T-cell (primary cell): ENCODE measurements at places on chromosomes 4 and X.

- DNase-seq = no peak
Observed at GRCh38 chr4:111991797-111992196, 153.5 kb upstream of the FAM241A start.

DNA sequence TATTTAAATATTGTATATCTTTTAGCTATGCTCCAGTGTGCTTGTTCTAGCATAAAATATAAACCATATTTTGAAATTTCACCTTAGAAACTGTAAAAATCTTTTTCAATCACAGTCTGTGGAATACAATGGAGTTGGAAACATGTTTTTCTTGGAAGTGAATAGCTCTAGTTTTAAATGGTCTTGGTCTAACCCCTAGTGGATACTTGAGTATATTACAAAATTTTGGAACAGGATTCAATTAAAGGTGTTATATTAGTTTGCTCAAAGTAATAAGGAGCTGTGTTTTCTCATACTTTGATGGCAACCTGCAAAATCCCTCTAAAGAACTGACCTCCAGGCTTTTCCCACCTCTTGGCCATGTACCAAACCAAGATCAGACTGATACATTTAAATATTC lies 48.2 kb downstream of the STK26 start:
- DNase-seq = no peak

DNA sequence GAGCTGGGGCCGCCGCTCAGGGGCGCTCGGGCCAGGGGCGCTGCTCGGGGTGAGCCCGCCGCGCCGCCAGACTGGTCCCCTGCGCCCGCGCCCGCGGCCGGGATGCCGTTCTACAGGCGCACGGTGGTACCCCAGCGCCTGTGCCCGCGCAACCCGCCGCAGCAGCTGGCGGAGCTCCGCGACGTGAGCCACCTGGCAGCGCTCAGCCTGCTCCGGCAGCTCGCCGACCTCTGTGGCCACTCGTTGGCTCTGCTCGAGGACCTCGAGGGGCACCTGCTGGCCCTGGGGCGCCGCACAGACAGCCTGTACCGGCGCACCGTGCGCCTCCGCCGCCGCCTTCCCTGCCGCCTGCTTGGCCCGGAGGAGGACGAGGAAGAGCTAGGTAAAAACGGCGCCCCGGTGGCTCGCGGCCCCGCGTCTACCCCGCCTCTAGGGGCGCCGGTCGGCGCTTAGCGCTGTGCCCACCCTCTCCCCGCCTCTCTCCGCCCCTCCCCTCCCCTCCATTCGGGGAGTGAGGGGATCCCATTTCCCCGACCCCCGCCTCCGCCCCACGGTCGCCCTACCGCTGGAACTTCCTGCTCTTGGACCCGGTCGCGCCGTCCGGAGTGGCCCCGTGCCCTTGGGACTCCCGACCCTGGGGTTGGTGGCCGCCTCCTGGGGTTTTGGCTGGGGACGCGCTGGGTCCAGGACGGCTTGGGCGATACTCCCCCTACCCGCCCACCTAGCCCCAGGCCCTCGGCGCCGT lies 513 bp downstream of the NHSL2 start:
- DNase-seq = no peak

DNA sequence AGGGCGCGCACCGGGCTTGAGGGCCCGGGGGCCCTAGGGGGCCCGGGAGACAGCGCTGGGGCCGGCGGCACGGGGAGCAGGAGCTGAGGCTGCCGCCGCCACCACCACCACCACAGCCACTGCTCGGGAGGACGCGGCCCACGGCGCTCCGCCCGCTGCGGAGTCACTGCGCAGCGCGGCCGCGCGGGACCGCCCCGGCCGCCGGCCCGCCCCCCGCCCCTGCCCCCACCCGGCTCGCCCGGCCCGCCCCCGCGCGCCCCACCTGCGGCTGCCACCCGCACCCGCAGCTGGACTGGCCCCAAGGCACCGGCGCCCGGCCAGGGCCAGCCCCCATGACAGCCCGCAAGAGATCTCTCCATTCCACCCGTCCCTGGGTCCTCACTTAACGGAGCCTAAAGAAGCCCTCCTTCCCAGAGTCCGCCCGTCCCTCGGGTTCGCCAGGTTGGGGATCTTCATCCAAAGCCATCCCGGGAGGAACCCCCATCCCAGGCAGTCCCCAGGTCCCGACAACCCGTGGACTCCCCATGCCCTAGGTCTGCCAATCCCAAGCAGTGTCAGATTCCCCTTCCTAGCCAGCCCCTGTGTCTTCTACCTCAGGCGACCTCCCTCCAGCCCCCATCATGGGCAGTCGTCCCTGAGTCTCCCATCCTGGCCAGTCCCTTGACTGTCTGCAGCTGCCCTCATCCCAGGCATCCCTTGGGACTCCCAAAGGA lies 40.0 kb upstream of the IQSEC2 start:
- no peak for DNase-seq

DNA sequence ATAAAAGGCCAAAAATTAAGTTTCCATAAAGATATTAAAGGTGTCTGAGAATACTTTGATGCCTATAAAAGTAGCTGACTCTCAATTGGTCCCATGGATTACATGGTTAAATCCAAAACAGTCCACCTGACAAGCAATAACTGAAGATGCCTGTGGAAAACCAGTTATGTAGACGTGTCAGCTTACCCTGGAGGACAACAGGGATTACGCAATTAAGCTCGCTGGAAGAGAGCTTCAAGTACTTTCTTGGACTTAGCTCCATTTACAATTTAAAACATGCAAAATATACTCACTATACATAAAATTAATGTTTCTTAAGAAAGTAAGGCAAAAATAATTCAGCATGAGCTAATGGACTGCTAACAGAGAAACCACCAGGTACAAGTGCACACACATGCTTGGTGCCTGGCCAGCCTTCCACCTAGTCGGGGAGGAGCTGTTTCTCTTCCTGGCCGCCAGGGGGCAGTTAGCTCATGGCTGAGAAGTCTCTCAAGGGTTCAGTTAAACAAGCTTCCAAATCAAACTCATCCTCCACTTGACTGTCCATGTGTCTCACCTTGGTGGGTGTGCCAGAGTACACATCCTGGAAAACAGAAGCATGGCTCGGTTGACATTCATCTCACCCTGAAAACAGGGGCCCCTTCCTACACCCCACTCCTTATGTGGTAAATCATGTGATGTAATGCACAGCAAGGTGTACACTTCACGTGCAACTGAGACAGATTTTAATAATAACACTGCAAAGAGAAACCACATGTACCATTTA lies 9.2 kb upstream of the FAM53A start:
- peak; percentile 64 for DNase-seq

- DNase-seq = peak; percentile 1
Observed at GRCh38 chr4:102868153-102868780, 525 bp upstream of the CISD2 start.

DNA sequence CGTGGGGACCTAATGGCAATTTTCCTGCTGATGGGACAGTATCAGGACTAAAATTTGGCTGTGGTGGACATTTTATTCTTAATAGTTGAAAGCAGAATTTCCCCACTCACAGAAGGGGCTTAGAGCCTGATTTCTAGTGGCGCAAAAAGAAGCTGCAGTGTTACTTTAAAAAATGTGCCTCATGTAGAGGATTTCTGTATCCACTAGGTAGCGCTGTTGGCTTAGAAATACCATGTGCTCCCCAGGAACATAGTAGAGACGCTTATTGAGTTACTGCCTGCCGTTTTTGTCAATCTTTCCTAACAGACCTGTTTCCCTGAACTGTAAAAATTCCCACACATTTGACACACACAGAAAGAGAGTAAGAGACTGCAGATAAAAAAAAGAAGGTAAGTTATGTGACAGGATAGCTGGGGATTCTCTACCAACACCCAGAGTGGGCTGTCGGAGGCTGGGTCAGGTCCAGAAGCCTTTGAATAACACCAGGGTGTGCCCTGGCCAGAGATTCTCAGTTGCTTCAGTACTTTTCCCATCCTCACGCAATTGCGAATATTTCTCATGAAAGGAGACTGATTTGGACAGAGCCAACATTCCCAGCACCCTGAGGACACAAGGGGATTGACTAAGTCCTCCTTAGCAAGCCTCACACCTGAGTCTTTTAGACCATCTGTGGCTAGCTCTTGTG lies 88.4 kb downstream of the ZXDA start:
- DNase-seq = no peak

- no peak for DNase-seq
Observed at GRCh38 chr4:184268584-184269160, 51.0 kb upstream of the ENPP6 start.

DNA sequence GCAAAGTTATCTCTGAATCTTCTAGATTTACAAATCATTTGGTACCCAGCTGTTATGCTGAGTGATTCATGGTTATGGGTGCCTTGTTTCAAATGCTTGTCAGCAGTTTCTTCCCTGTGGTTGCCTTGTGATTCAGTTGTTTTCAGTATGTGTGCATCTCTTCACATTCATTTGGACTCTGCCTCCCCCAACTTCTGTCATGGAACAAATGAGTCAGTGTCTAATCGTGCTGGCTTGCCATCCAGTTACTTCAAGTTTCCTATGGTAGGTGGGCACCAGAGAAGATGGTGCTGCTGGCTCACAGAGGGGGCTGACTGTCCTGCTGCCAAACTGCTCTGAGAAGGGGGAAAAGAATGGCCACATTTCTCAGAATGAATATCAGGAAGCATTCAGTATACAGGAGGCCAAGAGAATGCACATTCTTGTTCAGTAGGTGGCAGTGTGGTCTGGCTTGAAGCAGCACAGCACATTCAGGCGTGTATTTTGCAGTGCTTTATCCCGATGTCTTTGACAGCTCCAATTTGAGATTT lies 260.9 kb downstream of the GLUD2 start:
- DNase-seq = no peak

GRCh38 chrX:38312436-38312835 lies 14.9 kb downstream of the RPGR start:
- DNase-seq = no peak

DNA sequence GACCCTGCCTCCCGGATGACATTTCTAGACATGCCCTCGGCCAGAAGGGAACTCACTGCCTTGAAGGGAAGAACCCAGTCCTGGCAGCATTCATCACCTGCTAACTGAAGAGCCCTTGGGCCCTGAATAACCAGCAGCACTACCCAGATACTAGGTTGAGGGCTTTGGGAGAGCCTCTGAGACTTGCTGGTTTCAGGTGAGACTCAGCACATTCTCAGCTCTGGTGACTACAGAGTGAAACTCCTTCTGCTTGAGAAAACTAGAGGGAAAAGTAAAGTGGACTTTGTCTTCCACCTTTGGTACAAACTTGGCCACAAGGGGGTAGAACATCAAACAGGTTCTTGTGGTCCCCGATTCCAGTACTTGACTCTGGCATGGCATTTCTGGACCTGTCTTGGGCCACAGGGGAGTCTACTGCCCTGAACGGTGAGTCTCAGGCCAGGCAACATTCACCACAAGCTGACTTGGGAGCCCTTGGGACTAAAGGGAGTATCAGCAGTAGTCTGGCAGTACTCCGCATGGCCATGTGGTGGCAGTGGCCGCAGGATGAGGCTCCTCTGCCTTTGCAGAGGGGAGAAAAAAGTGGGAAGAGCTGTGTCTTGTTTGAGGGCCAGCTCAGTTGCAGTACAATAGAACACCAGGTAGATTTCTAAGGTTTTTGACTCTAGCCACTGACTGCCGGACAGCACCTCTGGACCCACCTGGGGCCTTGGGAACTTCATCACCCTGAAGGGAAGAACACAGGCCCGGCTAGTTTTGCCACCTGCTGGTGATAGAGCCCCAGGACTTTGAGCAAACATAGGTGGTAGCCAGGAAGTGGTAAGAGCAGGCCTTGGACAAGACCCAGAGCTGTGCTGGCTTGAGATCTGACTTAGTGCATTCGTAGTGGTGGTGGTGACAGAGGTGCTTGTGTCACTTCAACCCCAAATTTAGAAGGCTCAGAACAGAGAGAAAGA lies 414.8 kb downstream of the OPHN1 start:
- DNase-seq = no peak

GRCh38 chr4:129384974-129385373 lies 289.0 kb downstream of the C4orf33 start:
- no peak for DNase-seq

DNA sequence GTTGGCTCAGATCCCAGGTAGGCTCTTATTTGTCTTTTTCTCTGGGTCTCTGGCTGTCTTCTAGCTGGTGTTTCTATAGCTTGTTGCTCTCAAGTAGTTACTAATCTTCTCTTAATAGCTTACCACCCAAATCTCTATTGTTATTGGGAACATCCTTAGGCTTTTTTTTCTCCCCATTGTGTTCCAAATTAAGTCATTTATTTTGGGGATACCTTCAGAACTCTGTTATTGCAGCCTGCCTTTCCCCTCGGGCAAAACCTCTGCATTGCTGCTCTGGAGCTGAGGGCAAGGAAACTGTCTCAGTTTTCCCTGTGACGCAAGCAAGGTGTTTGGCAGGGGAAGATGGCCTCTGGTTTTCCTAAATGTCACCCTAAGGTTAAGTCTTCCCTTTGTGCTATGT lies 338.1 kb upstream of the ZCCHC13 start:
- DNase-seq = no peak

GRCh38 chr4:40731792-40732245 lies 17.9 kb upstream of the NSUN7 start:
- no peak for DNase-seq

- no peak for DNase-seq
Observed at GRCh38 chr4:105950701-105951100, 55.4 kb downstream of the NPNT start.

- DNase-seq = no peak
Observed at GRCh38 chrX:47215291-47215900, 3.1 kb upstream of the CDK16 start.

GRCh38 chr4:67980512-67980911 lies 17.2 kb upstream of the TMPRSS11A start:
- DNase-seq = no peak

GRCh38 chrX:8345473-8345872 lies 119.2 kb upstream of the VCX3B start:
- no peak for DNase-seq

- DNase-seq = no peak
Observed at GRCh38 chr4:127698789-127699200, 31.4 kb upstream of the SLC25A31 start.

GRCh38 chrX:150086371-150086770 lies 148.1 kb upstream of the EOLA2 start:
- DNase-seq = no peak

- DNase-seq = no peak
Observed at GRCh38 chr4:181770971-181771370, 472.2 kb upstream of the TENM3 start.

DNA sequence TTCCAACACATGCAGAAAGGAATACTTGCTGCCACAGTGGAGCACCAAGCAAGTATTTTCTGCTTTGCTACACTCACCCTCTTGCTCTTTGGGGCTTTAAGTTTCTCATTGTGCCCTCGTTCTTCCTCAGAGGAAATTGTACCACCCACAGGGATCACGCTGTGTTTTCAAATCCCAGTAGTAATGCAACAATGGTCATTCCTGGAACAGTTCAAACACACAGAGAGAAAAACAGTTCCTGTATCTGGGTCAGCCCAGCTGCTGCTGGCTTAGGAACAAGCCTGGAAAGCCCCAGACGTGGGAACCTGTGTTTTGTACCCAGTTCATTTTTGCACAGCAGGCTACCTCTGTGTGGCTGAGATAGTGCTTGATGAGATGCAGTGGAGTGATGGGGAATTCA lies 907.8 kb downstream of the STPG2 start:
- DNase-seq = no peak
